ENCODE measurements at places on chromosomes 1 and 21.

DNA sequence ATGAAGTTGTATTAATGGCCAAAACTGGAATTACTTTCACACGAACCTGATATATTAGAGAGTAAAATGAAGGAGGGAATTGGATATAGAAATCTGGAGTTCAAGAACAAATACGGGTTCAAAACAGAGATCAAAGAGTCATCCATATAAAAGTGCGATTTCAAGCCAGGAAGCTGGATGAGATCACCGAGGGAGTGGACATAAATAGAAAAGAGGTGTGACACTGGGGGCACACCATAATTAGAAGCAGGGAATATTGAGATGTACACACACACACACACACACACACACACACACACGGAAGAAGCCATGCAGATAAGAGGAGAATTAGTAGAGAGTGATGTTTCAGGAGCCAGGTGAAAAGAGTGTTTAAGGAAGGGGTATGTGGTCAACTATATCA is 32.3 kb upstream of the PLD5 start:
- DNase-seq, result no peak

DNA sequence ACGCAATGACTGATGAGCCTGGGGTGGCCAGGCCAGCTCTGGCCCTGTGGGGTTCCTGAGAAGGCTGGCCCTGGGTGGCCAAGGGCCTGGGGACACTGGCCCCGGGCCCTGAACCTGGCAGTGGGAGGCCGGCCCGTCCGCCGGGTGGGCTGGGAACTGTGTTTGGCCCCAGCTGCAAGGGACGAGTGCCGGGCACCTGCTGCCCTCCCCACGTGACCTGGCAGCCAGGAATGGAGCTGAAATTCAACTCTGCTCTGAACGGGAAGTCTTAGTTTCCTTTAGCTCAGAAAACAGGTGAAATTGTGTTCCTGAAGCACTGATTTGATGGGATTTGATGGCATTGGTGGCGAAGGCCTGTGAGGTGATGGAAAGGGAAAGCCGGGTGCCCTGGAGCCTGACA is 8.2 kb upstream of the TTLL10 start:
- no peak for DNase-seq

GRCh38 chr21:33943293-33943692 is 27.7 kb upstream of the ATP5PO start:
- DNase-seq, result no peak

DNA sequence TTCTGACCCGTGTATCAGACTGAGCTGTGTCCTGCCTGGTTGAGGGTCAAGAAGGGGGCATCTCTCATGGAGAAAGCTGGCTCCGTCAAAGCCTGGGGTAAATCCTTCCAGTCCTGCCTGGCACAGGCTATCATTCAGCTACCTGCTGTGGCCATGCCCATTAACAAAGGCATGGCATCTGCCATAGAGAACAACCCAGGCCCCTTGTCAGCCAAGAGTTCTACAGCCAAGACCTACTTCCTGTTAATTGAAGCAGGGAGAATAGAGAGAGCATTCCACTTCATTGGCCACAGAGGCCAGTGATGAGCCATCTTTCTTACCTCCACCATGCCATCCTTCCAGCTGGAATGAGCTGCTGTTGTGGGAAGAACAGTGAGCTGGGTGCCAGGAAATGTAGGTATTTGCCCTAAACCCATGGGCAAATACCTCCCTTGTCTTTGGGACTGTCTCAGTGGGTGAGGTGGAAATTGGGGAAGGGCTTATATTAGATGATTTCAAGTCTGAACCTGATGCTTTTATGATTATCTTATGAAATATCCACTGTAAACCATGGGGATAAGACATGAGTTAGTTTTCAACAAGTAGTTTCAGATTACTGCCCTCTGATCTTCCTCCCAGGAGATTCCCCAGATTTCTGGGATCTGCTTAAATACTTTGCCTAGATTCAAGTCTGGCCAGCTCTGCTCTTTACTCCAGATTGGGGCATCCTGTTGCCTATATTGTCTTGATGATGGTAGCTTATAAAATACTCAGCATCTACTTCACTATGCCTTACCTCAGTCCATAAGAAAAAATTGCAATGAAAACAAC is 11.2 kb upstream of the KCNQ4 start:
- DNase-seq, result no peak
